Stimulated activated CD4-positive, alpha-beta T cell treated with anti-CD3 and anti-CD28 coated beads, Interleukin-15, amount 100 ng/mL, for 48 hours (primary cell): ENCODE measurements at places on chromosomes 4 and X.

GRCh38 chr4:166146806-166147540, 273.9 kb downstream of the TLL1 start:
- no peak for DNase-seq

- DNase-seq, result no peak
Measured at GRCh38 chrX:9875801-9876200, 89.6 kb downstream of the SHROOM2 start.

DNA sequence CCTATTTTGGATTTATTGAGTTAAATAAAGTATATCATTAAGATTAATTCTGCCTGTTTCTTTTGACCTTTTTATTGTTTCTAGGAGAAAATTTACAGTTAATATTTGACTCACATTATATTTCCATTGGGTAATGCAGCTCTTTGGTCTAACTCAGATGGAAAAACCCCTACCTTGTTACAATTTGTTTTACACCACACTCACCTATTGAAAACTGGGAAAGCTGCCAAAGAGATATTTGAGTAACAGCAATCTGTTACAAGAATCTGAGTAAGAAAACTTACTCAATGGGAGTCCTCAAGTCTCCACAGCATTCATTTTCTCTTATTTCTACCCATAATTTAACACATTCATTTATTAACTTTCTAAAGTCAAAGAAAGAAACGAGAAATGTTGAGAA, 108.0 kb upstream of the TLL1 start:
- DNase-seq, result no peak

DNA sequence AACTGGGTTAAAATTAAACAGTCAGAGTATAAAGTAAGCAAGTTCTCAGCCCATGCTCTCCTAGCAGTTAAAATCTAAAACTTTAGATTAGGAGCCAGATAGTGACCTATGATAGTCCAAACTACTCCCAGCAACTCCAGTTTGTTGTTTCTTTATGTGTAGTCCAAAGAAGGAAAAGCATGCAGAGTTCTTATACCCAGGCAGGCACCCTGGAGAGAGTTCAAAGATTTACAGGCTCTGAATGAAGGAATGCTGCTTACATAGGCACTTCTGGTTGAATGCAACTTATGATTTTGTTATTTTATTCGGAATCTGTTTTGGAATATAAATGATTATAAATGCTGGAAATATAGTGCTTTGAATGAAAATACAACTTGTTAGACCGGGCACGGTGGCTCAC, 67.2 kb downstream of the GPAT3 start:
- no peak for DNase-seq

GRCh38 chr4:147546349-147546748, 65.5 kb downstream of the EDNRA start:
- no peak for DNase-seq

DNA sequence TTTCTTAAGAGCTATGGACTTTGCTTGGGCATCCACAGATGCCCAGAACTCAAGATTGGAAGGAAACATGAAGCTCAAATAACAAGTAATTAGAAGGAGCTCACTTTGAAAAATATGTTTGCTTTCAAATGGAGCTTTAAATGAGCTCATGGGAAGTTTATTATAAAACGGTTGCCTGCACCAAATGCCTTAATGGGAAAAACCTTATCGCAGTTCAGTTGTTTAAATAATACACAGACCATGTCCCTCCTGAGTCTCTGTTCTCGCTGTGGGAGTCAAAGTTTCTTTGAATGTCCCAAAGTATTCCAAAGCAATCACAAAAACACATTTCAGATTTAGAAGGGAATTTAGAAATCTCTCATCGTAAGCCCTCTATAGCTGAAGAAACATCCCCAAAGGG, 31.6 kb upstream of the STIM2 start:
- DNase-seq, result no peak

DNA sequence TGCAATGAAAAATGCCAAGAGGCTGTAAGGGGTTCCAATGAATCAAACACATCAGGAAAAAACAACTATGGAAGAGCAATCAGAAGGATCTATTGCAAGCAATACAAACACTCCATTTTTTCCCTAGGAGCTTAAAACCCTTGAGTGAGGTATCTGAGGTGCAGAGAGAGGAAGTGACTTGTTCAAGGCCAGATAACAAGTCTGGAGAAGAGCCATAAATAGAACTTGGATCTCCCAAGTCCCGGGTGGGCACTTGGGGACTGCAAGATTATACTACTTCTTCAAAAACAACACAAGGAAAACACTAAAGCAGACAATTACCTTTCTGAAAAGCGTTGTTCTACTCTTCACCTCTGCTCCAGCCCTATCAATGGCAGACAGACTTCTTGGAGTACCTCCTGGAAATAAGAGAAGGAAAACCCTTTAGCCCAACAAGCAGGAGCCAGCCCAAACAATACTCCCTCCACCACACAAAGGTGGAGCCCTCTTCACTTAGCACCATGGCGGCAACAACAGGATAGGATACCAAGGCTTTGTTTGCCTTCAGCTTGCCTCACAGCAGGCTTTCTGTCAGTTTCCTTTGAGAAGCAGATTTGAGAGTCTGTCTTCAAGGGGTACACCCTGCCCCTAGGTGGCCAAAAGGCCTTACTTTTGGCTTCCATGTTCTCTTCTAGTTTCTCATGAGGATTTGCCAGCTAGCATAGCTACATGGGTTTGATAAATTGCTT, 26.0 kb downstream of the AIFM1 start:
- no peak for DNase-seq

DNA sequence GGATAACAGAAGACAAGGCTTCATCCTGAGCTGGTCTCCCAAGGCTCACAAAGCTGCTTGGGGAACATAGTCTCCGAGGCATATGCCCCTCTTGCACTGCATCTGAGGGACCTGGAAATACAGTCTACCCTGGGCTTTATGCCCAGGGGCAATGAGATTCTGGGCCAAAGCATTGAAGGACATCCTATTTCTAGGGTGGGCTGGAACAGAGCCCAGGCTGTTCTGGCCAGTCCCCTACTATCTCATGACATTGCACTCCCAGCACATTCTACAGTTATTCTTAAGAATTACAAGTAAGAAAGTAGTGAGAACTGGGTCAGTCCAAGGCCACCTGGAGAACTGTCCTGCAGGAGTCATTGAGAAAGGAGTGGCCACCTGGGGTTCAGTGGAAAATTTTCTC, 107.6 kb downstream of the USP46 start:
- DNase-seq, result no peak

DNA sequence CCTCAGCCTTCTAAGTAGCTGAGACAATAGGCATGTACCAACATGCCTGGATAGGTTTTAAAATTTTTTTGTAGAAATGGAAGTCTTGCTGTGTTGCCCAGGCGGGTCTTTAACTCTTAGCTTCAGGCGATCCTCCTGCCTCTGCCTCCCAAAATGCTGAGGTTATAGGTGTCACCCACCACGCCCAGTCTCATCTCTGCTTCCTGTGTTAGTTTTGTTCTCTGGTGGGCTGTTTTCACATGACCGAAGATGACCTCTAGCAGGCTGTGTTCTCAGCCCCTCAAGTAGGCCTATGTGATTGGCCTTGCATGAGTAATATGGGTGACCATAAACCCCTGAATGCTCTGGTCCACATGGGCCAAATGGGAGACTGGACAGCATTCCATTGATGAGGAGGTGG, 56.8 kb upstream of the MSANTD1 start:
- no peak for DNase-seq

GRCh38 chr4:15348695-15349094, 79.1 kb upstream of the C1QTNF7 start:
- DNase-seq, result no peak

DNA sequence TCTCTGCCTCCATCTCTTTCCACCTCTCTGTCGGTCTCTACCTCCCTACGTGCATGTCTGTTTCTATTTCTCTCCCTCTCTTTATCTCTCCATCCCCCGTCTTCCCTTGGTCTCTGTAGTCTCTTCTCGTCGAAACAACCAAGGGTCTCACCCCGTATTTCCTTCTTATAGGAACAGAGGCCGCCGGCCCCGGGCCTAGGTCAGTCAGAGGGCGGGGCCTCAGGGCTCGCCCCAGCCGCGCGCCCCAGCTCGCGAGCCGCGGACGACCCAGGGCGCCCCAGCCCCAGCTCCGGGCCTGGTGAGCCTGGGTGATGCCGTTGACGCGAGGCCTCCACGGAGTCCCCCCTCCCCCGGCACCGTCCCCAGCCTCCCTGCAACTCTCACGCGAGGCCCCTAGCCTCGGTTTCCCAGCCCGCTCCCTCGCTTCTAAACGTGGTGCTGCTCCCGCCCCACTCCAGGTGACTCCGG, 6.6 kb downstream of the TIMM17B start:
- no peak for DNase-seq

DNA sequence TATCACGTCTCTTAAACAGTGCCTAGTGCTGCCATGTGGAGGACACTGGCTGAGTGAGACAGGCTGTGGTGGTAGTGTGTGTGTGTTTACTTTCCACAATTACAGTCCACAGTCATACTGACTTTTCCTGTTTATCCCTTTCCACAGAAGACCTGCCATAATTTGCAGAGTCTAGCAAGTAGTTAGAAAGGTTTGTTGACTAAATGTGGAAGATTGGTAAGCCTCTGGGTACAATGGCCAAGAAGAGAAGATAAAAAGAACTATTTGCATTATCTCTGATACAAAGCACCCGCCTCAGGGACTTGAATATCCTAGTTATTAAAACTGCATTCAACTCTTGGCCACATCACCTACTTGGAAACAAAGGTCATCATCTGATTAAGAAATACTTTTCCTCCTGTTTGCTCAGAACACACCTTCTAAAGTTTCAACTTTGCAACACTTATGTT, 89.1 kb downstream of the FAM13A start:
- no peak for DNase-seq

- DNase-seq, result no peak
Measured at GRCh38 chrX:73758250-73758649, 195.3 kb downstream of the CHIC1 start.

DNA sequence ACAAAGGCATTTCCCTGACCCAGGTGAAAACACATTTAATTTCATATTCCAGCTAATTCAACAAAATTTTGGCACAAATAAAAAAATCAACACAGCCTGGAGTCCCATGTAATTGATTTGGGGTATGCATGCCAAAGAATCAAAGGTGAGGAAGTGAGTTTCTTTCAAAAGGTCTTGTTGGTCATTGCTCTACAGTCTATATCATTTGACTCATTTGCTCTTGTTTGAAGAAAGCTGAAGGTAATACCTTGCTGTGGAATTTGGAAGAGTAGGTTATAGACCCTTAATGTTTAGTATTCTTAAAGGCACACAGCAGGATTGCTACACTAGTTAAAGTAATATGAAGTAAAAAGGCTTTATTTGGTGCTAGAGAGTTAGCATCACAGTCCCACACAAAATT, 25.4 kb downstream of the COL4A6 start:
- no peak for DNase-seq

DNA sequence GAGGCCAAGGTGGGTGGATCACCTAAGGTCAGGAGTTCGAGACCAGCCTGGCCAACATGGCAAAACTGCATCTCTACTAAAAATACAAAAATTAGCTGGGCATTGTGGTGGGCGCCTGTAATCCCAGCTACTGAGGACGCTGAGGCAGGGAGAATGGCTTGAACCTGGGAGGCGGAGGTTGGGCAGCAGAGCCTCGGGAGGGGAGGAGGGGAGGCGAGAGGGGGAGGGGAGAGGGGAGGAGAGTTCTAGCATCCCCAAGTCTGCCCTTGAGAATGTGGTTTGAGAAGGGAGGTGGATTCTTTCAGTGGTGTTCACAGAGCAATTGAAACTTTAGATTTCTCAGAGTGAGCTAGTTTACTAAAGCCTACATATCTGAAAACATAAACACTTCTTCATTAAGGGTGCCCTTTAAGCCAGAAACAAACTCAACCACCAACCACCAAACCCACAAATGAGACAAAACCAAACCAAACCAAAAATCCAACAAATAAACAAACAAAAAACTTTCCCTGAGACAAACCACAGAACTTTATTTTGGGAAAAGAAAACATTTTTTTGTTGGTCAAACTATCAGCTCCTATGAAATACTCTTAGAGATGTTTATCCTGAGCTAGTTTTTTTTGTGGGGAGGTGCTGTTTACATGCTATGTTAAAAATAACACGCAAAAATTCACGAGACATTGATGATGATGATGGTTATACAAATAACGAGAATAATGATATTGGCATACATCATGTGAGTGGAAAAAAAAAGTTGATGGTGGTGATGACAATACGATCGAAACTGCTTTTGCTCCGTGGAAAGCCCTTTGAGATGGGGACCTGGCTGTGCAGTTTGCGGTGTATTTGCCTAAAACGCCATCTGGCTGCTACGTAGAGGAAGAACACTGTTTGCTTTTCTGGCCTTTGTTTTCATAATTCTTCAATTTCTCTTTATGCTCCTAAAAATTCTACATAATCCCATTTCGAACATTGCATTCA, 98.2 kb upstream of the PRKX start:
- peak; percentile 21 for DNase-seq

GRCh38 chr4:147487616-147488015, 6.7 kb downstream of the EDNRA start:
- DNase-seq, result no peak

- DNase-seq, result no peak
Measured at GRCh38 chr4:89737888-89738287, 99.1 kb downstream of the SNCA start.

GRCh38 chr4:115249808-115250207, 136.4 kb upstream of the NDST4 start:
- DNase-seq, result no peak

GRCh38 chr4:76950956-76951671, 1.6 kb downstream of the SEPTIN11 start:
- no peak for DNase-seq

DNA sequence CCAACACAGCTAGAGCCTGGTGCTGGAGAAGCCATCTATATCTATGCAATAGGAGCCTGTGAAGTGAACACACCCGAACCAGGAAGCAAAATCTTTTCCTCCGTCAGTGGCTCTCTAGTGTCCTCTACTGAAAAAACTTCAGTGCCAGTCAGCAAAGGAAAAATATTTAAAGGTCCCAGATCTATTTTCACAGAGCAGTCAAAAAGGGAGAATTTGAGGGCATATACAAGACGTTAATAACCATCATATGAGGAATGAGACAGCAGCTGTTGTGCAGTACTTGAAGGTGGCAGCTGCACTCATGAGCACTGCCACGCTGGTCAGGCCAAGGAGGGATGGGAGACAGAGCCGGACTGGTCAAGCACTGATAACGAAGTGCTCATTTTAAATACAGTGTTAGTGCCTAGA, 14.4 kb downstream of the MCUB start:
- no peak for DNase-seq
